ENCODE measurements at places on chromosomes 2 and 18.
A peak's percentile ranks its signal among the peaks of the same experiment; 100 is the strongest.

DNA sequence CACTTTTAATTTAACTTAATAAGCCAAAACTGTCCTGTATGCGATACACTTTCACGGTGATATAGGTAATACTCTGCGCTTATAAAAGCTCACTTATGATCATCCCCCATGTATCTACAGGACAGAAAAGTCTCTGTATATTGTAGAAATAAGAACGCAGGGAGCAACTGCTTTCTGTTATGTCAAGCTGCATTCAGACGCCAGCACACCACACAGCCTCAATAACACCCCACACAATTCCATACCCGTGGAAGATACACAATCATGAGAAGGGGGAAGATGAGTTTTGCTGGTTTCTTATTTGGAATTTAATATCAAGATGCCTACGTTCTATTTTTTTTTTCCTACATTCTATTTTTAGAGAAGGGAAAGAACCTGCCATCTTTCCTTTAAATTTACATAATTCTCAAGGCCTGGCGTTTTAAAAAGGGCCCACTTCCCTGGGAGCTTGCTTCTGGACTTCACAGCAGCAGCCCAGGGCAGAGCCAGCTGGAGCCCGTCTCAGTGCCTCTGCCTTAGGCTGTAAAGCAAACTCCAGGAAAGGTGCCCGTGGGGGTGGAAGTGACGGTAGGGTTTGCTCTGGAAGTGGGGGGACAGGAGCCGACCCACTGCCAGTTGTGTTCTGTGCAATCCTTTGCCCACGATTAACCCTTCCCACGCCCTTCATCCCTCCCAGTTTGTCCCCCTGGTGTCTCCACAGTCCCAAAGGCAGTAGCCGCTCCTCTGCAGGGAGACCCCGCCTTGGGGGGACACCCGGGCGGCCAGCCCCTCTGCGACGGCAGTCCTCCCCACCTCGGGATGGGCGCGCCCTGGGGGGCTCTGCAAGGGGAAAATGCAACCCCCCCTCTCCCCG lies 5.3 kb downstream of the PTGR3 start:
- no peak for DNase-seq

- no peak for DNase-seq
Measured at GRCh38 chr2:8753609-8754008, 71.8 kb downstream of the ID2 start.

DNA sequence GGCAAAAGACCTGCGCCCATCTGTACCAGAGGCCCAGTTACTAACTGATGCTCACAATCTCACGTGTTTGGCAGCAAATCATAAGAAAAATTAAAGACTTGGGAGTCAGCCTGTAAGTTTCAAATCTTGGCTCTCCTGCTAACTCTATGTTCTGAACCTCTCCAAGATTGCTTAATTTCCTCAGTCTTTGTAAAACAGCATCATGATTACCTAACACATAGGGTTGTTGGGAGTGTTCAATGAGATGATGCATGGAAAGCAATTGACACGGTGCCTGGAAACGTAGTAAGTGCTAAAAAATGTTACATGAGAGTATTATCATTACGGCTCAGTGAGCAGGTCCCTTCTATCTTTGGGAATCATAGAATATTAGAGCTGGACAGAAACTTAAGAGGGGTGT lies 497.6 kb upstream of the TCF4 start:
- peak; percentile 84 for DNase-seq

GRCh38 chr2:17800219-17800618 lies 16.0 kb upstream of the MSGN1 start:
- DNase-seq = no peak

- DNase-seq = no peak
Measured at GRCh38 chr2:177078855-177079254, 133.7 kb upstream of the HNRNPA3 start.

DNA sequence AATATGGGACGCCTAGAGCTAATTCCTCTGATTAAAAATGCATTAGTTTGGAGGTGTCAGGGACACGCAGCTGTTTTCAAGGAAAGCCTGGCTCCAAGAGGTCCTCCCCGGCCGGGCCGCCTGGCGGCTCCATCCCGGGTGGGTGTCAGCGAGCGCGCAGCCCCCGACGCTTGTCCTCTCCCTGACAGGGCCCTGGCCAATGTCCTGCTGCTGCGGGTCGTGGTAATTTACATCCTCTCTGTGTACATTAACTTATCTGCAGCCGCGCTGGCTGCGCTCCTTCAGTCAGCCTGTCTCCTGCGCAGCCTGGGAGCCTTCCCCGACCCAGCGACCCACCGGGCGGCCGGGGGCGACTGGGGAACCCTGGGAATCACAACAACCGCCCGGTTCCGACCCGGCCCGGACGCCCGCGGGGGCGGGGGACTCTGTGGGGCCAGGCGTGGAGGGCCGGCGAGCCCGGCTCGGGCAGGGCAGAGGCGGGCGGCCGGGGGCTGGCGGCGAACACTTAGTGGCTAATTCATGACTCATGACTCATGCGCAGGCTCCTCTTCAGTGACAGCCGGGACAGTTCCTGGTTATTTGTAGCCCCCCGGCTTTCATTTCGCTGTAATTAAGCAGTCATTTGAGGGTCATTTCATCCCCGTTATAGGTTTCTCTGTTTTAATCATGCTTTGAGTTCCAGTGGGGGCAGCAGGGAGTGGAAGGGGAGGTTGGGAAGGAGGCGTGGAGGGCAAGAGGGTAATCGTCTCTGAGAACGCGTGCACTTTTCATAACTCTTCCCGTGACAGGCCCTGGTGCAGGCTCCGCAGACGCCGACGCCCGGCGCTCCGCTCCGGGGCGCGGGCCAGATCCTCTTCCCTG lies 141.9 kb upstream of the CTAGE1 start:
- DNase-seq = peak; percentile 74

GRCh38 chr2:50951437-50951836 lies 80.5 kb downstream of the NRXN1 start:
- peak; percentile 66 for DNase-seq

DNA sequence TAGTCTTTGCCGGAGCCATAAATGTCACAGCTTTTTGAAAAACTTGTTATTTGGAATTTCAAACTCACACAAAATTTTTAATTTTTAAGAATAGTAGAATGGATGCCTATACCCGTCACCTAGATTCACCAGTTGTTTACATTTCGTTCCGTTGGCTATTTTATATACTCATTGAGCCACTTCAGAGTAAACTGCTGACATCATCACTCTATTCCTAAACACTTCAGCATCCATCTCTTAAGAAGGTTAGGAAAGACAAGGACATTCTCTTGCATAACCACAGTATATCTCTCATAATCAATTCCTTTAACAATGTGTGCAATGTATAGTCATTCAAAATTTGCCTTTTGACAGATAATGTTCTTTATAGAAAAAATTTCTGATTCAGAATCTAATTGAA lies 1065.8 kb downstream of the LRP1B start:
- DNase-seq = no peak

- no peak for DNase-seq
Measured at GRCh38 chr2:176268976-176269318, 295 bp upstream of the MTX2 start.

GRCh38 chr18:7848054-7848412 lies 280.9 kb downstream of the PTPRM start:
- DNase-seq = no peak

- peak; percentile 51 for DNase-seq
Measured at GRCh38 chr2:142756430-142756829, 121.0 kb upstream of the KYNU start.

- no peak for DNase-seq
Measured at GRCh38 chr18:73891572-73892421, 255.8 kb downstream of the FBXO15 start.

- no peak for DNase-seq
Measured at GRCh38 chr18:79478484-79479115, 82.9 kb downstream of the NFATC1 start.

DNA sequence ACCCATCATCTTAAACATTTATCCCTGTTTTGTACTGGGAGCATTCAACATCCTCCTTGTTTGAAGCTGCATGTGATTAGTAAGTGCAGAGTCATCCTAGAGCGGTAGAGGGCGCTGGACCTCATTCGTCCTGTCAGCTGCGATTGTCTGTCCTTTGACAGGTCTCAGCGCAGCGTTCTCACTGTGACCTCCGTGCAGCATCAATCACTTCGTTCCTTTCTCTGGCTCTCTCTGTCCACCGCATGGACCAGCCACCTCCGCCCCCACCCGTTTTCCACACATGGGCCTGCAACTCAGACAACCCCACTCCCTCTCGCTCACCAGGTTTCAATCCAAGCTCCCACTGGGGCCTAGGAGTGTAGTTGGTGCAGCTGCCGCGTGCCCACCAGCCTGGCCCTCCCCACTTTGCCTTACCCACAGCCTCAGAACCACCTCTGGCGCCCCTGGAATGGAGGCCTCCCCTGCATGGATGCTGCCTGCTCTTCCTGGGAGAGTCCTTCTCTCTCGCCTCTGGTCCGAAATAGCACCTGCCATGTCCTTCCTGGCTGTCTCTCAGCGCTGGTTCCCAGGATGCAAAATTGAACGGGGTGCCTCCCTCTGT lies 90.5 kb downstream of the NDUFA10 start:
- DNase-seq = peak; percentile 31

- DNase-seq = no peak
Measured at GRCh38 chr2:217743966-217744761, 258.6 kb downstream of the TNS1 start.

DNA sequence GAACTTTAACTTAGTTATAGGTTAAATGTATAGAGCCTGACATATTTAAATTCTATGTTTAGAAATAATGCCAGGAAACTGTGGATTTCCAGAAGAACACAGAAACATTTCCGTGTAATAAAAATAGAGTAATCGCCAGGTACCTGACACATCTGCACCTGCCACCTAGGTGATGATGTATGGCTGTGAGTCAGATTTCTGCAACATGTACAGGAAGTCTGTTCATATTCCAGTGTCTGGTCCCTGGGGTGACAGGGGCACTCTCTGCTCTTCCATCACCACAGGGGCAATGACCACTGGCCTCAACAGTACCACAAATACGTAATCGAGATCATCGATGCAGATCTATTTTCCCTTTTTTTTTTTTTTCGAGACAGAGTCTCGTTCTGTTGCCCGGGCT lies 101.1 kb upstream of the LPIN2 start:
- DNase-seq = no peak

GRCh38 chr2:157032017-157032416 lies 225.5 kb upstream of the GALNT5 start:
- peak; percentile 96 for DNase-seq

GRCh38 chr2:179686069-179686468 lies 175.3 kb downstream of the ZNF385B start:
- DNase-seq = no peak

GRCh38 chr2:206095536-206096332 lies 9.8 kb upstream of the INO80D start:
- DNase-seq = no peak

DNA sequence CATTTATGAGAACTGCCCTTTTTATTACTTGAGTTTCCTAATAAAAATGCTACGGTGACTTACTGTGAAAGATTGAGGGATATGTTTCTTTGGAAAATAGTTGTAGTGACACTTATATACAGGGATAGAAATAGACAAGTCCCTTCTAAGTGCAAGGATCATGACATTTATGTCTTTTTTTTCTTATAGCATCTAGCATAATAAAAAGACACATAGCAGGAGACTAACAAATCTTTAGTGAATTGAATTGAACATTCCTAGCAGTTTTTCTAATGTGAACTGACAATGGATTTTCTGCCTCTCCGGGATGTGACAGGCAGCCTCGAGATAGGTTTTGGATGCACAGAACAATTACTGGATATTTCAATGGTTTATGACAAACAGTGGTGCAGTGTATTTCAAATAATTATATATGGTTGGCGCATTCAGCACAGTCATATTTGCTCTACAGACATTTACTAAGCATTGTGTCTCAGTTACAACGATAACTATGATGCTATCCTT lies 562.8 kb downstream of the ADCYAP1 start:
- DNase-seq = no peak

DNA sequence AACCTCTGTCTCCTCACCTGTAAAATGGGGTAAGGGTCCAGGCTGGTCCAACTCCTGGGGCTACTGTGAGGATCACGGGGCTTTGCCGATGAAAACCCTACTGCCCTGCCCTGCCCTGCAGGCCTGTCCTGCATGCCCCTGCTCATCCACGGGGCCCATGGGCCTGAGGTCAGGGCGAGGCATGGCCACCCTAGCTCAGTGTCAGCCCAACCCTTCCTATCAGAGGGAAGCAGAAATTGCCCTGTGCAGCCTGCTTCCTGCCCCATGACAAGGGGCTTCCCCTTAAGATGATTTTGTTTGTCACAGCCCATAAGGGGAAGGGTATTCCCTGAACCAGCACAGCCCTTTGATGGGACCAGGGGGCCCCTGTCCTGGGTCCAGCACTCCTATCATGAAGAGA lies 353.6 kb upstream of the ID2 start:
- DNase-seq = no peak

GRCh38 chr18:73514449-73514848 lies 633.2 kb downstream of the FBXO15 start:
- no peak for DNase-seq

DNA sequence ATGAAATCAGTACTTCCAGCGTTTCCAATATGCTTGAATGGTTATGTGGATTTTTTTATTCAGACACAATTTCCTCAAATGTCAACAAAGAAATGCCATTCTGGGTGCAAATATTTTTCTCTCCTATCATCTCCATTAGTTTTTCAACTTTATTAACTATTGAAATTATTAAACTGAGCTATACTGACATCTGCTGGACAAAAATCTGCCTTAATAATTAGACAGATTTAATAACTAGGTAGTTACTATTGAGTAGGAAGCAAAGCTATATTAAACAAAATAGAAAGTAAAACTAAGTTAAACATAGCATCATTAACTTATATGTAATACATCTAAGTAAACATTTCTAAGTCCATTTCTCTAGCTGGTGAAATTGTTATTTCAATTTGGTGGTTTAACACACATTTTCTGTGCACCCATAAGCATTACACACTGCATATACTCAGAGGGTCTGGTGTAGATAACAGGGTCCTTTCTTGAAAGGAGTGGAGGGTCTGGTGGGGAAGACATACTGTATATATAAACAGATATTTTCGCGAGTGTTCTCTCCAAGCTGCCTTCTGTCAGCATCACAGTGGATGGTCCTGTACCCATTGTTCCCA lies 77.0 kb downstream of the LANCL1 start:
- DNase-seq = no peak

- DNase-seq = no peak
Measured at GRCh38 chr2:240848900-240849680, 19.5 kb upstream of the AGXT start.

DNA sequence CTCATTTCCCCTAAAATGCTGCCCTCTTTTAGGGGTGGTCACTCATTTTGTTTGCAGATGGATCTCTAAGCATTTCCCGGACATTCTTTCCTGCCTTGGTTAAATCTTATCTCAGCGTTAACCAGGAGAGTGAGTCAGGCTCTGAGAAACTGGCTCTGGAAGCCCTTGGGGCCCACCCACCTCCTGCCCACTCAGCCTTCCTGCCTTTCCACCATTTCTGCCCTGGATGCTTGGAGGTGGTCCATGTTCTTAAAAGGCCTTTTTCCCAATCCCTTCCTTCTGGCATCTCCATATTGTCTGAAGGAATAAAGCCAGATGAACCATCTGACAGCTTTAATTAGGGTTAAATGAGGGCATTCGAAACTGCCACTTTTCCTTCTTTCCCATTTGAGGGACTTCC lies 9.5 kb downstream of the HK2 start:
- DNase-seq = peak; percentile 73

- DNase-seq = no peak
Measured at GRCh38 chr2:160838691-160839090, 321.5 kb upstream of the TANK start.

Measured in fibroblast of skin of right biceps (primary cell).